ENCODE measurements at places on chromosomes 5 and 9.

DNA sequence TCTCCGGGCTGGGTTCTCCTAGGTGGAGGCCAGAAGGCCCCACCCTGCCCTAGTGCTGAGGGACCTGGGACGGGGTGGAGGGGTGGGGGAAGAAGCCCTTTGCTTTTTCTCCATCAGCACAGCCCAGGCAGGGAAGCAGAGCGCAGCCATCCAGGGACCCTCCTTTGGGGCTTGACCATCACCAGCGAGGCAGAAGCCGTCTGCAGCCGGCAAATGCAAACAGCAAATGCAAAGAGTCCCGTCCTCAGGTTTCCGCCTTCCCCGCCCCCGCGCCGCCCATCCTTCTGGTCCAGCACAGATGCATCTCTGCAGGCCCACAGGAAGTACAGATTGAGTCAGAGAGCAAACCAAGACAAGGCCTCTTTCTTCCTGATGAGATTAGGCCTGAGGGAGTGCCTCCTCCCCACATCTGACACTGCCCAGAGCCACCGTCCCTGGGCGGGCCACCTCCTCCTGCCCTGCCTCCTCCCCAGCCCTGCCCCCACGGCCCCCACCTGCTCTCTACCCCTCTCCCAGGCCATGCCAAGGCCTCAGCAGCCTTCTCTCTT lies 23.4 kb downstream of the CORO2A start:
- DNase-seq, result peak; percentile 68

GRCh38 chr9:130912932-130913598 lies 16.5 kb upstream of the QRFP start:
- no peak for DNase-seq

- DNase-seq, result no peak
Observed at GRCh38 chr5:57174890-57175510, 1.1 kb downstream of the GPBP1 start.

GRCh38 chr5:88021141-88021540 lies 247.5 kb downstream of the TMEM161B start:
- DNase-seq, result no peak

- no peak for DNase-seq
Observed at GRCh38 chr5:132501961-132502931, 11.7 kb upstream of the IRF1 start.

- no peak for DNase-seq
Observed at GRCh38 chr5:80597500-80597899, 27.4 kb upstream of the ANKRD34B start.

DNA sequence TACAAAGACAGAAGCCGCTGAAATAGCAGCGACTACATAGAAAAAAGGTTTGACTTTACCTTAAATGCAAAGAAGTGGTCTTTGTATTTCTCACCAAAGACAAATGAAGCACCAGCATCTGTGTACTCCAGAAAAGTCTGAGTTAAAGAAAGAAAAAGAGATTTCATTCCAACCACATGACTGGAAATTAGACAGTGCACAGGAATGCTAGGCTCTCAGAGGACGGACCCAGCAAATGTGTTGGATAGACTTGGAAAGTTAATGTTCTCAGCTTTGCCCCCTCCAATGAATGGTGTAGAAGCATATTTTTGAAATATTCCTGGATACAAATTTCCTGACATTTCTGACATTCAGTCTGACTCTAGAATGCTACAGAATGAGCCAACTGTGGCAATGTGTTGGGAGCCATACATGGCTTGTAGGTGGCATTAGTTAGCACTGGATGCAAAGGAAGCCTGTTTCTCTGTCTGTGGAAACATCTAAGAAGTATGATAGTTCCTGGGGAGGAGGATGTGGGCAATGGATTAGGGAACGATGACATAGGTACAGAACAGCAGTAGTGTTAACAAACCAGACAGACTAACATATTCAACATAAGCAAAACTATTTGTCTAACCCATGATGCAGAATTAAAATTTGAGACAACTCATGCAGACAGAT lies 43.3 kb downstream of the SLC28A3 start:
- DNase-seq, result no peak

DNA sequence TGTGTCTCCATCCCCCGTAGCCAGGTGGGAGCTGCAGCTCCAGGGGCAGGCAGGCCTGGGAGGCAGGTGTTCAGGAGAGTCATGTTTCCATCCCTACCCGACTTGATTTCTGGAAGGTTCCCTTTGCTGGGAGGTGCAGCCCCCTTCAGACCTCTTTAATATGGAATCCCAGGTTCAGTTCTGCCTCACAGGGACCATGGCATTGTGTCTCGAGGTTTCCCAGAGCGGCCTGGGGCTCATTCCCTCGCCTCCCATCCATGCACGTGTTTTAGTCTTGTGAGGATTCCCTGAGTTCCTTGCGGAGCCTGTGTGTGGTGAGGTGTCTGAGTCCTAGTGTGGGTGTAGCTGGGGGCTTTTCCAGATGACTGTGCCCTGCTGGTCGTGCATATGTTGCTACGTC lies 16.5 kb upstream of the AHRR start:
- DNase-seq, result no peak

GRCh38 chr5:138937392-138938387 lies 62.6 kb upstream of the LRRTM2 start:
- no peak for DNase-seq

DNA sequence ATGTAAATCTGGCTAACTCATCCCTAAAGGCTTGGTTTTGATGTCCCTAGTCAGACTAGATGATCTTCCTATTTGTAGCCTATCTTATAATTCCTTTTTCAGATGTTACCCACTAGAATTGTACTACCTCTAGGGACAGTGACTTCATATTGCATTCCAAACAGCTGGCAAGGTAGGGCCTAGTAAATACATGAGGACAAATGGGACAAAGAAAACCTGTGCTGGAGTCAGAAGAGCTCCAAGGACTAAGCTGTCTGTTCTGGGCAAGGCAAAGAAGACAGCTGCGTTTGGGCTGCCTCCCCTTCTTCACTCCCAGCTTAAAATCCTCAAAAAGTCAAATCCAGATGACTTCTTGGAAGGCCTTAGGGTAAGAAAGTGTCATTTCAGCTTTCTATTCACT lies 10.0 kb downstream of the DMXL1 start:
- DNase-seq, result no peak

DNA sequence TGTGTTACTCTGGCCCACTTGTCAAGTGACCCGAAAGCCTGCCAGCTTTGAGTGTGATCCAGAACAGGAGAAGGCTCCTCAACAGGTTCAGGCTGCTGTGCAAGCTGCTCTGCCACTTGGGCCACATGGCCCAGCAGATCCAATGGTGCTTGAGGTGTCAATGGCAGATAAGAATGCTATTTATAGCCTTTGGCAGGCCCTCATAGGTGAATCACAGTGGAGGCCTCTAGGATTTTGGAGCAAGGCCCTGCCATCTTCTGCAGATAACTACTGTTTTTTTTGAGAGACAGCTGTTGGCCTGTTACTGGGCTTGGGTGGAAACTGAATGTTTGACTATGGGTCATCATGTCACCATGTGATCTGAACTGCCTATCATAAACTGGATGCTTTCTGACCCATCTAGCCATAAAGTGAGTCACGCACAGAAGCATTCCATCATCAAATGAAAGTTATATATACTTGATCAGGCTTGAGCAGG lies 180.8 kb downstream of the CARTPT start:
- DNase-seq, result no peak

GRCh38 chr5:158776681-158777080 lies 323.0 kb downstream of the EBF1 start:
- DNase-seq, result no peak

DNA sequence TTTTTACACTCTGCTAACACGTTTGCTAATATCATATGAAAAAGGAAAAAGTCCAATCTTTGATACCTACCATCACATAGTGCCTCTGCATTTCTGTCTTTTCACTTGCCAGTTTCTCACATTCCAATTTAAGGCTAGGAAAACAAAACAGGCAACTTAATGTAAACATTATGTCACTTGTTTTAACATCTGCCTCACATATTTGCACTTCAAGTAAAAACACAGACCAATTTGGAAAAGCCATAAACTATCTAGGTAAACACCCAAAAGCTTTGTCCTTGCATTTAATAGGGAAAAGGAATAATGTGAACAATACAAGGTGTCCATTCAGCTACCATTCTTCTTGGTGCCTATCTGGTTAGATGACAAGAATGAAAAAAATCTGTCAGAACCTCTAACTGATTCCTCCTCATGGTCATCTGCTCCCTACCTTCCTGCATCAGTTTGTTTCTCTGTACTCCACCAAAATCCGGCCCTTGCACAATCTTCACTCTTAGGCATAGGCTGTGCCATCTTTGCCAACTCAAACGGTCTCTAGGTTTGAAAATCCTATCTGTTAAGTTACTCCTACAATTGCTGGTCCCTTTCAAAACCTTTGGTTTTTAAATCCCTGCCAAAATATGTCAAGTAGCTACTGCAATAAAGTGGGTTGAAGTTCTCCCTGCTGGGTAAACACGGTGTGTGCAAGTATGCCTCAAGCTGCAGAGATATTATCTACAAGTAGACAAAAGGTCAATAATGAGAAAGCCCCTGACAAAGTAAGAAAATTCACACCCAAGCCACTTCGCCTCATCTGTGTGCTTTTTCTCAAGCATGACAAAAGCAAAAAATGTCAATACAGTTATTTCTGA lies 3.4 kb downstream of the TLE1 start:
- no peak for DNase-seq

- no peak for DNase-seq
Observed at GRCh38 chr9:128250839-128251731, 24.7 kb downstream of the GOLGA2 start.

- peak; percentile 29 for DNase-seq
Observed at GRCh38 chr9:114936581-114936980, 6.2 kb upstream of the TNFSF8 start.

GRCh38 chr5:139658501-139658927 lies 10.4 kb downstream of the CXXC5 start:
- DNase-seq, result peak; percentile 55

- no peak for DNase-seq
Observed at GRCh38 chr5:126143622-126144021, 279.6 kb upstream of the GRAMD2B start.

GRCh38 chr9:126676102-126676684 lies 62.5 kb downstream of the LMX1B start:
- no peak for DNase-seq

GRCh38 chr9:119050281-119050680 lies 319.0 kb downstream of the BRINP1 start:
- no peak for DNase-seq

- no peak for DNase-seq
Observed at GRCh38 chr5:173310861-173311785, 17.1 kb downstream of the STC2 start.

GRCh38 chr5:59792983-59793585 lies 100.4 kb downstream of the PDE4D start:
- DNase-seq, result no peak

DNA sequence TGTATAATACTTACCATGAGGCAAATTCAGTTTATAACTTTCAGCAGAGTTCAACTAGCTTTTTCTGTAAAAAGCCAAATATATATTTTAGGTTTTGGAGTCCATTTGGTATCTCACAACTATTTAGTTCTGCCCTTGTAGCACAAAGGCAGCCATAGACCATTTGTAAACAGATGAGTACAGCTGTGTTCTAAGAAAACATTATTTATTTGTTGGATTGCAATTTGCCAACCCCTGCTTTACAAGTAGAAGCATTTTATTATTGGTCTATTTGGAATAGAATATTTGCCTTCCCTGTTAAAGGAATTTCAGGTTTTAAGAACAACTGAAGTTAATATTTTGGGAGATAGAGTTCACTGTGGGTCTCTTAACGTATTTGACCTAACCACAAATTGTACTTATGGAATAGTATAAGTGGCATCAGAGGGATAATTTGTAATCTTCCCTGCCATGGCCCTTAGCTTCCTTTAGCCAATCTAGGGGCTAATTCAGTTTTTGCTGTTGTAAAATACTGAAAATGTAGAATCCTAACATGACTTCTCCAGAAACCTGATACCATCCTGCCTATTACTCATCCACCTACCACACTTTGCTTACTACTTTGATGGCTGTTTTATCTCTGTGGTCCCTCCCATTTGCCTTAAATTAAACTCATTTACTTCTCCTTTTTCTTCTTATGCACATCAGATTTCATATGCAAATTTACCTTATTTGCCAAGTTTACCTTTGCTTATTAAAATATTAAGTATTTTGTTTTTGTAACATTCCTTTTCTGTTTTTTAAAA lies 109.2 kb downstream of the DMXL1 start:
- DNase-seq, result peak; percentile 54

- no peak for DNase-seq
Observed at GRCh38 chr5:10484774-10485141, 43.1 kb downstream of the ROPN1L start.

GRCh38 chr9:116442528-116442927 lies 244.6 kb upstream of the TRIM32 start:
- no peak for DNase-seq

DNA sequence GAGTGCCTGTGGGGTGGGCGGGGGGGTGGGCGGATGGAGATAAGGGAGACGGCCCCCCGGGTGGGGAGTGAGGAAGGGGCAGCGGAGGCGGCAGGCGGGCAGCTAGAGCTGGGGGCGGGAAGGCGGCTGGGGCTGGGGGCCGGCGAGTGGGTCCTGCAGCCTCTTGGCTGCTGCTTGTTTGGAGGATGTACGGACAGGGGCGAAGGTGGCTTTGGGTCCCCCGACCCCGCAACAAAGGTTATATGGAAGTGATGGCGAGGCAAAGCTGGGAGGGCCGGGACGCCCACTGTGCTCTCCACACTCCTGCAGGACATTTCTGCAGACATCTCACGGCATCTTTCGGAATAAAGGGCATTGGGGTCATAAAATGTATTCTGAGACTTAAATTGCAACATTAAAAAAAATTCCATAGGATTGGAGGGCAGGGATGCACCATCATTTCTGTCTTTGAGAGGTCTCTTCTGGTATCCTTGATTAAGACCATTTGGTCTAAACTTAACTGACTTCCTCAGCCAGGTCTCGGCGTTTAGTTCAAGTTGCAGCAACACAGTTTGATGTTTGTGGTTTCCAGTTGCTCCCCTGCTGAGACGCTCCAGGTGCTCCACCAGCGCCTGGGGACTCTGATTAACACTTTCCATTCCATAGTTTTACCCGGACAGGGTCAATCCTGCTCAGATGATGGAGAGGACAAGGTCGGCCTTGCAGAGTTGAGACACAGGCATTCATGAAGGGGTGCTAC lies 101.6 kb upstream of the SSBP2 start:
- peak; percentile 64 for DNase-seq

GRCh38 chr9:110214586-110215355 lies 6.8 kb upstream of the C9orf152 start:
- DNase-seq, result no peak

All from hematopoietic multipotent progenitor cell treated with erythropoietin and hydrocortisone succinate and interleukin-3 and kit ligand, for 4 days (in vitro differentiated cells).